ENCODE measurements at places on chromosomes 3 and 15. TPM values are rescaled to one million over a fixed set of nuclear protein-coding genes. Genes with fewer than 3 reads are reported as not detected.

DNA sequence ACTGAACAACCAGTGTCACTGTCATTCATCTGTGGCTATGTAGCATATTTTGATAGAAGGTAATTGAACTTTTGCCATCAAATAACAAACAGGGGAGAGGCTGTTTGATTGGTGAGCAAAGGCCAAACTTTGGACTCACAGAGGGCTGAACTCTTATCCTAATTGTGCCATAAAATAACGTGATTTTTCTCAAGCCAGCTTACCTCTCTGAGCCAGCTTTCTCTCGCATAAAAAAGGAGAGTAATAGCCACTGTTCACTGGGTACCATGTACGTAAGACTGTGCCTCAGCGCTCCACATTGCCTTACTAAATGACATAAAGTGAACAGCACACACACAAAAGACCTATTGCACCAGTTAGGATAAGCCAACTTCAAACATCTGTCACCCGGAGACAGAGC lies 216.9 kb downstream of the LRTM1 start:
- no peak for DNase-seq

DNA sequence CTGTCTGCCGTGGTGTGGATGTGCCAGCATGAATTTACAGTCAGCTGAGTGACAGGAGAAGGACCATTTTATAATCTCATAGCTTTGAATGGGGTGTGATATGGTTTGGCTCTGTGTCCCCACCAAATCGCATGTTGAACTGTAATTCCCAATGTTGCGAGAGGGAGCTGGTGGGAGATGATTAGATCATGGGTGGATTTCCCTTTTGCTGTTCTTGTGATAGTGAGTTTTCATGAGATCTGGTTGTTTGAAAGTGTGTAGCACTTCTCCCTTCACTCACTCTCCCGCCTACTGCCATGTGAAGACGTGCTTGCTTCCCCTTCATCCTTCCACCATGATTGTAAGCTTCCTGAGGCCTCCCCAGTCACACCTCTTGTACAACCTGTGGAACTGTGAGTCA lies 111.9 kb upstream of the CHD2 start:
- no peak for DNase-seq

Gene AHSG
- total RNA-seq, result not detected

GRCh38 chr3:127949446-127950055 lies 34.5 kb downstream of the KBTBD12 start:
- no peak for DNase-seq

Gene CFAP91
- total RNA-seq, result 0.40 TPM

DNA sequence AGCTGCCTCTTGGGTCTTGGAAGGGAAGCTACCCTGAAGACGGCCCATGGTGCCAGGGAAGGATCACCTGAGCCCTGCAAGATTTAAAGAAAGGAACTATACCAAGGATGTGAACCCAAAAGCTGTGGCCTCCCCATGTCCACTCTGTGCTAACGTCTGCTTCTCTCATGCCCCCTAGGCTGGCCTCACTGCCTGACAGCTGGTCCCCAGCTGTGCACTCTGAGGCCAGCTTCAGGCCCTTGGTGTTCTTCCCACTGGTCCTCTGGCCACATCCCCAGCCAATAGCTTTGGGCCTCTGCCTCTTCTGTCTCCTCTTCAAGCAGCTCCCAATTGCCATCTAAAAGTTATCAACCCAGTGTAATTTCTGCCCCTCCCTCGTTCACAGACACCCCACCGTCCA lies 5.2 kb upstream of the LRRK1 start:
- DNase-seq, result no peak

DNA sequence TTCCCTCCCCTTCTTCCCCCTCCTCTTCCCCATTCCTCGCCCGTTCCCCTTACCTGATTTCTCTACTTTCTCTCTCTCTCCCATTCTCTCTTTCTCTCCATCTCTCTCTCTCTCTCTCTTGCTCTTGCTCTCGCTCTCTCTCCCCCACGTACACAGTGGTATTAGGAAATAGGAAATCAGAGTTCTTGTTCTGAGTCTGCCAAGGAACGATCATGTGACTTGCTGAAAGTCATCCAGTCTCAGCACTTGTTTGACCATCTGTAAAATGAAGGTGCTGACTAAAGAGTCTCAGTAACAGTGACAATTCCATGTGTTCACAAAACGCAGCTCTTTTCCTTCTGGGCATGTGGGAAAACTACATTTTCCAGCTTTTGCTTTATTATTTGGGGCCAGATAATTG lies 445.0 kb upstream of the TGFBR2 start:
- peak; percentile 27 for DNase-seq

- DNase-seq, result no peak
Measured at GRCh38 chr3:46280105-46280797, 38.0 kb downstream of the CCR3 start.

DNA sequence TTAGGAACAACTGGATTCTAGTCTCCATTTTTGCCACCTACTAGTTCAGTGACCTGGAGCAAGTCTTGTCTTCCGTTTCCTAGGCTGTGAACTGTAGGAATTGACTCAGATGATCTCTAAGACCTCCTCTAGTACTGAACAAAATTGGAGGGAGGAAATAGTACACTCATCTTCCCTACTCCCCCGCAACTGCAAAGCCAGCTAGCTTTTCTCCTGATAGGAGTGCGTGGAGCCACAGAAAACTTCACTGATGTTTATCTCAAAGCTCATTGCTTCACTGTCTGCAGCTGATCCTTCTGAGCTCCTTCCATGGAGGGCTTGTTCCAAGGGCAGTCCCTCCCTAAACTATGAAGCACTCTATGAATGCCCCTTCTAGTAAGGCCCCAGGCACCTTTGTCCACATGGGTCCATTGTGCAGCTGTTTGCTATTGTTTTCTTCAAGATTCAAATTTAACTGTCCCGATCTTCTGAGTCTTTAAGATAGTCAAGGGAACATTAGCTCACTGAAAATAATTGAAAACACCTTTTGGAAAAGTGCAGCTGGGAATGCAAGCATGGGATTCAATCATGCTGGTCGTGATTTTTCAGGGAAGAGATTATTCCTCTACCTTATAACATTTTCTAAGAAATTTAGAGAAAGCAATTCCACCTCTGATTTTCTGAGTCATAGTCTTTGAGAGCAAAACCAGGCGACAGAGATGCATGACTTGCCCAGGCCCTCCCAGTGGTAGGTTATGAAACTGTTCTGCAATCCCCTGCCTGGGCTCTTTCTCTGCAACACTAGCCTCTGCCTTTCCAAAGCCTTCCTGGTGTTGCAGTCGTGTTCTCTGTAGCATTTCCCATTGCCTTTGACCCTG lies 24.3 kb downstream of the FILIP1L start:
- DNase-seq, result no peak

GRCh38 chr3:79358327-79358726 lies 409.5 kb downstream of the ROBO1 start:
- DNase-seq, result no peak

Gene KNG1
- total RNA-seq, result not detected

DNA sequence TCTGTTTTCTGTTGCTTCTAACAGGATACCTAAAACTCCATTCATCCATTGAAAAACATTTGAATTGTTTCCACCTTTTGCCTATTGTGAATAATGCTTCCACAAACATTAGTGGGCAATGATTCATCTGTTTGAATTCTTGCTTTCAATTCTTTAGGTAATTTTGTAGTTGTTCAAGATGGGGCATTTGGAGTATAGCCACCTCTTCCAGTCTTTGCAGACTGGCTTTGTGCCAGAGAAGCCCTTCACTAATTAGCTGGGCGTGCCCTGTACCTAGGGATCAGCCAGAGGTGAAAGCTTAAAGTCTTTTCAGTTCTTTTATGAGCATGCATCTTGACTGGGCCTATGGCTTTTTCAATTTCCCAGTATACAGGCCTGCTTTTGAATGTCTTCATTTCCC lies 10.9 kb downstream of the RTP1 start:
- peak; percentile 7 for DNase-seq

- no peak for DNase-seq
Measured at GRCh38 chr15:40956541-40956982, 3.3 kb downstream of the CHAC1 start.

GRCh38 chr15:25169318-25169717 lies 214.5 kb downstream of the SNRPN start:
- no peak for DNase-seq

Gene BLM
- 18.6 TPM for total RNA-seq

DNA sequence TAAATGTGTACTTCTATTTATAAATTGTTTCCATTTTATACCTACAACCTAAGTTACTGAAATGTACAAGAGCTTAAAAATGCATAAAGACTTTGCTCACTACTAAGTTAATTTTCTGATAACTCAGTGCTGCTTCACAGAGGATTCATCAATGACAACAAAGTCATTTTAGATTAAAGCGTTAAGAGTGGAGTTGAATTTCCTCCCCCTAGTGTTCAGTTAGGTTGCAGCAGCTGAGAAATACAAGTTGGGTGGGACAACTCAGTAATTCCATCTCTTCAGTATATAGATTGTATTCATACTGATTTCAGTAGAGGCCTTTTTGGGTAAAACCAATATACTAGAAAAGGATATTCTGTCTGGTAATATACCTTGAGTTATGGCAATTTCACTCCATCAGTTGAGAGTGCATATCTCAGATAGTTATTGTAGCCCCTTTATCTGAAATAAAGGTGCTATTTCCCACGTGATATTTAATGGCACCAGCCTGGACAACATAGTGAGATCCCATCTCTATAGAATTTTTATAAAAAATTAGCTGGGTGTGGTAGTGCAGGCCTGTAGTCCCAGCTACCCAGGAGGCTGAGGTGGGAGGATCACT lies 6.9 kb upstream of the RPL35A start:
- DNase-seq, result peak; percentile 62

- DNase-seq, result no peak
Measured at GRCh38 chr15:60001610-60002527, 2.2 kb upstream of the FOXB1 start.

GRCh38 chr15:65921780-65922179 lies 52.5 kb downstream of the RAB11A start:
- no peak for DNase-seq
